ENCODE measurements at places on chromosomes 12 and 14.

DNA sequence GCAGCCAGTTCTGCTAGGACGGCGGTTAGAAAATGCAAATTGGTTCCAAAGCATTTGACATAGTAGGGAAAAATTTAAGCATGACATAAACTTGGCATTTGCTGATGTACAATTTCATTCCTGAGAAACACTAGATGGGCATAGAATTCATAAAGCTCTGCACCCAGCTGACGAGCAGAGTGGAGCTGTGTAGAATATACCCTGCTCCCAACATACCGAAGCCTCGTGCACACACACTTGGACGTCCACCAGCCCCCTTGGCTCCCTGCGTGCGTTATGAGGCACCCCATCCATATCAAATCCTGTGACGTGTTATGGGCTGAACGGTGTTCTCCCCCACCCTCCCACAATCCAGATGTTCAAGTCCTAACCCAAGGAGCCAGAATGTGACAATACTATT lies 65.4 kb downstream of the CLMN start:
- DNase-seq: no peak

- DNase-seq: no peak
Observed at GRCh38 chr14:94029265-94029664, 3.1 kb downstream of the OTUB2 start.

DNA sequence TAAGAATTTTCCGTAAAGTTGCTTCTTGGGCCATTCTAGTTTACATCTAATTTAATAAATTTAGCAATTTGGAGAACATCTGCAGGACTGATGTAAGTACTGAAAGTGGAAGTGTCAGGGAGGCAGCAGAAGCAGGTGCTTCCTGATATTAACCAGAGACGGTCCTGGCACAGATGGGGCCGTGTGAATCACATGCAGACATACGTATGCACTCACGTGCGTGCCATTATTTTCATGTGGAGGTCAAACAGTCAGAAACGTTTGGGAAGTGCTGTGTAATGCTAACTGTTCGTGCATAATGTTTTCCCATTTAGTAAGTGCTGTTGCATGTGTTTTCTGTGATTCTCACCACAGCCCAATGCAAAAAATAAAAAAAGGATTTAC lies 87.8 kb upstream of the DYNC1H1 start:
- DNase-seq: no peak

DNA sequence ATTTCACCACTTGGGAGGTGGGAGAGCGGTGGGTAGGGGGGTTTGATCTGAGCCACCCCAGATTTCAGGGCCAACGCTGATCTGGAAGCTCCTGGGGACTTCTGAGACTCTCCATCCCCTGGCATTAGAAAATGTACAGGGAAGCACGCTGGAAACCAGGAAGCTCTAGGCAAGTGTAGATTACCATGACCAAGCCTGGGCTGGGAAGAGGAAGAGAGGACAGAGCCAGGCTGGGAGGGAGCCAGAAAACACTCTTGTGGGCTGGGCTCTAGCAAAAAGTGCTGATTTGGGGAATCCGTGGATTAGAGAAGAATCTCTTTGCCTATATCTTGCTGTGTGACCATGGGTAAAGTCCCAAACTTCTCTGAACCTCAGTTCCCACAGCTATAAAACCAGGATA lies 236.7 kb downstream of the BCL11B start:
- no peak for DNase-seq

- peak; percentile 48 for DNase-seq
Observed at GRCh38 chr14:64294672-64295413, 672 bp upstream of the ESR2 start.

GRCh38 chr12:104855599-104855998 lies 102.5 kb downstream of the SLC41A2 start:
- DNase-seq: no peak

DNA sequence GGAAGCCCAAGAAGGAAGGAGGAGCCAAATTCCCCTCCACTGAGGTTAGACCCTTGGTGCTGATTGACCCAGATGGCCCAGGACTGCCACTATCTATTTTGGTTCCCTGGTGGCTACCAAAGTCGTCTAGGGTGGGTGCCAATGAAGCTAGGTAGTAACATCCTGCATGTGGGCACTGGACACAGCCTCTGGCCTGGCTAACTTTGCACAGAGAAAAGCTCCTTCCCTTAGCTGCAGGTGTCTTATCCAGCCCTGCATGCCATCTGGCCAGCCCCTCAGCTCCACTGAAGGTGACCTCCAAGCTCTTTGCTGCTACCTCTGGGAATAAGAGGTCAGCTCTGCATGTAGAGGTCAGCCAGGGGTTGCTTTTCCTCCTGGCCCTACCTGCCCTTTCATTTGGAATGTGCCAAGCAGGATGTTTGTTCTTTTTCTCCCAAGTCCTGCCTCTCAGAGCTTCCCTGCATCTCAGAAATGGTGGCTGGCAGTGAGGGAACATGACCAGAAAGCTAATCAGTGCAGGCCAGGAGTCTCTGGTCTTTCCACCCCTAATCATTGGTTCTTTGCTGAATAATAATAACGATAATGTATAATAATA lies 34.0 kb downstream of the JDP2 start:
- DNase-seq: no peak

- no peak for DNase-seq
Observed at GRCh38 chr12:108810636-108811035, 46.7 kb downstream of the SSH1 start.

DNA sequence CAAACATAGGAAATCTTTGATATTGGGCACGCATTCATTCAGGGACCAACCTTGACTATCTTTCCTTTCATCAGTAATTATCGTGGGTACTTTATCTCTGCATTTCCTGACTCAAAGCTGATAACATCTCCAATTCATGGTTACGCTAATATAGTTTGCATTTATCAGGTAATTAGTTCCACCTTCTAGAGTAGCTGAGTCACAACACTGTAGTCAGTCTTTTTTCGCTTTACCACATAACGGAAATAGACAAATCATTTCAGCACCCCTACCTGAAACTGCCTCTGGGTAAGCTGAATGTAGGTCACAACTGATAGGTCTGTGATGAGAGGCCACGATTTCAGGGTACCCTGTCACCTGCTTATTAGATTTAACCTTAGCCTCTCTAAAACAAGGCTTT lies 36.7 kb upstream of the IL22 start:
- DNase-seq: no peak

- DNase-seq: no peak
Observed at GRCh38 chr14:102518063-102518648, 8.6 kb upstream of the ANKRD9 start.

DNA sequence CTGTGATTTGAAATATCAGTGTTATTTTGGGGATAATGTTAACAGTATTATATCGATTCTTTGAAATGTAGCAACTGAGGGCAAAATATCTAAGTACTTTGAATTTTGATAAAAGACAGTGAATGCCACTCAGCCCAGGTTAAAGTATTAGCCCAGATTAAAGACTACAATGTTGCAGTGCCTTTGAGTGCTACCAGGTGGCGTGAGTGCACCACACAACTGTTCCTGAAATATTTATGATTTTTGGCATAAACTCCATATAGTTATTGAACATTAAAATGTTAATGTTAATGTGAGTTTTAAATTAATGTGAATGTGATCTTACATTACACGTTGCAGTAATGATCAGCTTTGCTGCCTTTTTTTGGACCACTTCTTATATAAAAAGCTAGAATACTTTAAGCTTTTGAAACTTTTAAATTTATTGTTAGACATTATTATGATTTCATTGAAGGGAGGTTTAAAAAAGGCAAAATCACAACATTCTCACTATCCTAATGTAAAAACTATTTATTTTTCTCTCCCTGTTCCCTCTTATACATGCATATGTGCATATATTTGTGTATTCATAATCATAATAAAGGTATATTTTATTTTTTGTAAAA lies 22.5 kb downstream of the MRPS35 start:
- no peak for DNase-seq

DNA sequence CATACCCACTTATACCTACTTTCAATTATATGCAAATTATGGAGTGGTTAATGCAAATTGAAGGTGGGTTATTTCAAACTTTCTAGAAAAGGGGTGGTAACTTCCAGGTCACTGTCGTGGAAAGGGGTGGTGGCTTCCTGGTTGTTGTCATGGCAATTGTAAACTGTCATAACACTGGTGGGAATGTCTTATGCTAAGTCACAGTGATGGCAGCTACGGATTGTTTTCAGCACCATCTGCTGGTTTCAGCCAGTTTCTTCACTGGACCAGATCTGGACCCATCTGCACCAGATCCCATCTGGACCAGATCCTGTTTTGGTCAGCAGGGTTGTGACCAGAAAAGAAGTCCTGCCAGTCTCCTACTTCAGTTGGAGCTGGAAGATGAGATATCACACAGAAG lies 1469.3 kb downstream of the AACS start:
- no peak for DNase-seq

DNA sequence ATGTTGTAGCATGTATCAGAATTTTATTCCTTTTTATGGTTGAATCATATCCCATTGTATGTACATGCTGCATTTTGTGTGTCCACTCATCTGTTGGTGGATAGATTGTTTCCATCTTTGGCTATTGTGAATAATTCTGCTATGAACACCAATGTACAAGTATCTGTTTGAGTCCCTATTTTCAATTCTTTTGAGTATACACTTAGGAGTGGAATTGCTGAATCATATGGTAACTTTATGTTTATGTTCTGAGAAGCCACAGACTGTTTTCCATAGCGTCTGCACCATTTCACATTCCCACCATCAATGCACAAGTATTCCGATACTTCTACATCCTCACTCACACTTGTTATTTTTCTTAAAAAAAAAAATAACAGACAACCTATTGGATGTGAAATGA lies 91.5 kb downstream of the ARF6 start:
- DNase-seq: no peak

GRCh38 chr14:50344116-50344775 lies 32.1 kb downstream of the DMAC2L start:
- no peak for DNase-seq

DNA sequence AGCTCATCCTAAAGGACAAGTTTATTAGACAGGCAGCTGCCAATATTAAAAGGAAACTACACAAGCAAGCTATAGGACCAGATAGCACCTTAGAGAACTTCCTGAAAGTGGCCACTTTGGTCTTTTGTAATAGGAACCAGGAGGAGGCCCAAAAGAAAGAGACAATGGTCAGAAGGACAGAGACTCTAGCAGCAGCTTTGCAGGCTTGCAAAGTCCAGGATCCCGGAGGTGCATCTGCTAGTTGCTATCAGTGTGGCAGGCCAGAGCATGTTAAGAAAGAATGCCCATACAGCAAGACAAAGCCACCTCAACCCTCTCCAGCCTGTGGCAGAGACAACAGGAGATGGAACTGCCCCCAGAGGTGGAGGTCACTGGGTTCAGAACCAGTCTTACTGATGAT lies 23.4 kb downstream of the APOBEC1 start:
- no peak for DNase-seq

GRCh38 chr12:106633451-106633823 lies 50.6 kb downstream of the RFX4 start:
- no peak for DNase-seq

GRCh38 chr14:96960598-96961116 lies 163.5 kb downstream of the VRK1 start:
- no peak for DNase-seq

DNA sequence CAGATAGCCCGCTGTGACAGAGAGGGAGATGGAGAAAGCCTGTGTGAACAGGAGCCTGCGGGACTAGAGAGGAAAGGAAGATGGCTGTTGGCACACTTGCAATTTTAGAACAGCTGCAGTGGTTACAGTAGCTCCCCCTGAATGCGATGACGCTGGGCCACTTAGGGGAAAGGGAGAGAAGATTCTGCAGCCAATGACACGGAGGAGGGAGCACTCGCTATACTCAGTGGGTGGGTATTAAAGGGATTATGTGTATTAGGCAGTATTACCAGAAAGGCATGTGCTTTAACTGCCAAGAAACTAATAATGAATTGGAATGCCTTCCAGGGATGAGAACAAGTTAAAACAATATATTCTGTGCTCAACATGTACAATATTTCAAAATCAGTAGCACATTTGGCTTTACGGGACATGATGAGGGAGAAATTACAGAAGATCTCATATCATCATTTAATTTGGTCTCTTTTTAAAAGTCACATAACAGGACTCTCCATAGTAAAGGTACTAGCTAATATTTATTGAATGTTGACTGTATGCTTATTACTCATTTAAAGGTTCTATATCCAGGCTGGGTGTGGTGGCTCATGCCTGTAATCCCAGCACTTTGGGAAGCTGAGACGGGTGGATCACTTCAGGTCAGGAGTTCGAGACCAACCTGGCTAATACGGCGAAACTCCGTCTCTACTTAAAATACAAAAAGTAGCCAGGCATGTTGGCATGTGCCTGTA lies 35.9 kb upstream of the FOS start:
- no peak for DNase-seq

DNA sequence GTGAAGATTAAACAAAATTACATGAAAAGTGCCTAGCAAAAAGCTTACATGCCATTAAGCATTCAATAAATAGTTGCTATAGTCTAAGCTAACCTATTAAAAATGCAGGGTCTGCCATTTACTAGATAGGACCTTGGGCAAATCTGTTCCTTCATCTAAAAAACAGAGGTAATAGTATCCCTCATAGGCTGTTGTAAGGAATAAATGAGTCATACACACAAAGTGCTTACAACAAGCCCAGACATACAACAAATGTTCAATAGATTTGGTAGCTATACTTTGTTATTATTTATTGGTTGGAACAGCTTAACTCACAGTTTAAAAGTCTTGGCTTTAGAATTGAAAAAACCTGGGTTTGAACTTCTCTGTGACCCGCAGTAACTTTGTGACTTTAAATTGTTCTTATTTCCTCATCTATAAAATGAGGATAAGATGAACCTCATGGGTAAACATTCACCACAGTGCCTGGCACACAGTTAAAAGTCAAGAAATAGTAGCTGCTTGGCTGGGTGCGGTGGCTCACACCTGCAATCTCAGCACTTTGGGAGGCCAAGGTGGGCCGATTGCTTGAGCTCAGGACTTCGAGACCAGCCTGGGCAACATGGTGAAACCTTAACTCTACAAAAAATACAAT lies 24.7 kb downstream of the HEATR5A start:
- DNase-seq: no peak

- no peak for DNase-seq
Observed at GRCh38 chr14:60266021-60266937, 17.3 kb downstream of the PPM1A start.

DNA sequence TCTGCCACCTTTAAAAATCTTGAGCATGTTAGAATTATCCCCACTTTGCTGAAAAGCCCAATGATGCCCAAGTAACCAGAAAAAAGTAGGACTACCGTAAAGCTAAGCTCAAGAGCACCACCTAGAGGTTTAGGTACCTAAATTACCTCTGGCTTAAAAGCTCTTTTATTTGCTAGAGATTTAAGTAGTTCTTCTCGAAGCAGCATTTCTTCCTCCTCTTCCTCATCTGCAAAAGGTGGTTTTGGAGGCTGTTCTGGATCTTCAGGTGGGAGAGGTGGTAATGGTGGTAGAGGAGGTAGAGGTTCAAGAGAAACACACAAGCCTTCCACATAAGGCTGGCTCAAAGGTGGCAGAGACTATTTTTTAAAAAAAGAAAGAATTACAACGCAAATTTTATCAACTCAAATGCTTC lies 26.9 kb downstream of the ZFC3H1 start:
- DNase-seq: peak; percentile 55

- DNase-seq: no peak
Observed at GRCh38 chr12:44247588-44247987, 411.7 kb downstream of the TMEM117 start.

GRCh38 chr12:100566887-100567637 lies 6.4 kb upstream of the GAS2L3 start:
- DNase-seq: no peak

GRCh38 chr12:4383304-4383865 lies 3.9 kb upstream of the FGF23 start:
- peak; percentile 20 for DNase-seq

- DNase-seq: no peak
Observed at GRCh38 chr12:51335931-51336330, 10.5 kb downstream of the CELA1 start.

All from neuronal stem cell (in vitro differentiated cells).